ENCODE measurements at places on chromosomes 6 and 20.

GRCh38 chr20:43723186-43723585, 3.6 kb downstream of the GTSF1L start:
- no peak for DNase-seq

DNA sequence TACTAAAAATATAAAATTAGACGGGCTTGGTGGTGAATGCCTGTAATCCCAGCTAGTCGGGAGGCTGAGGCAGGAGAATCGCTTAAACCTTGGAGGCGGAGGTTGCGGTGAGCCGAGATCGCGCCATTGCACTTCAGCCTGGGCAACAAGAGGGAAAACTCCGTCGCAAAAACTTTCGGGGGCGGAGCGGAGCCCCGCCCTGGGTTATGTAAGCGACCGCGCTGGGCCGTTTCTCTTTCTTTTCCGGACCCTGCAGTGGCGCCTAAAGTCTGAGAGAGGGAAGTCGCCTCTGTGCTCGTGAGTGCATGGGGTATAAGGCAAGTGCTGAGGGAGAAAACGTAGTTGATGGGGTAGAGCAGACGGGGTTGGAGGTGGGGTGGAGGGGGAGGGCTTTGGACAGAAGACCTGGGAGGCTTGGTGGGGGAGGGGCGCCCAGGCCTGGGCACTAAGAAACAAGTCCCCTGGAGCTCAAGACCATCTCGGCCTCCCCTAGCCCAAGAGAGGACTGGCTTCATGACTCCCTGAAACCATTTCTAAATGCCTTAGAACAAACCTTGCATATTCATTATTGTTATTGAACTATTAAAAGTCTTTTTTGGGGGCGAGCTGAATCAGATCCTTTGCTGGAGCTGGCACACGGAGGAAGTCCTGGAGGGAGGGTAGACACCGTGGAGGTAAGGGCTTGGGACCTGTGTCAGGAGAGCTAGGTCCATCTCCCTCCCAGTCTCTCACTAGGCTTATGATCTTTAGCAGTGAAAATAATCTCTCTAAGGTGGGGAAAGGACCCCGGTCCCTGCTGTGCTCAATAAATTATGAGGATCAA, 2.7 kb upstream of the MICA start:
- DNase-seq, result peak; percentile 72

GRCh38 chr6:129340983-129341382, 369.0 kb downstream of the ARHGAP18 start:
- no peak for DNase-seq

DNA sequence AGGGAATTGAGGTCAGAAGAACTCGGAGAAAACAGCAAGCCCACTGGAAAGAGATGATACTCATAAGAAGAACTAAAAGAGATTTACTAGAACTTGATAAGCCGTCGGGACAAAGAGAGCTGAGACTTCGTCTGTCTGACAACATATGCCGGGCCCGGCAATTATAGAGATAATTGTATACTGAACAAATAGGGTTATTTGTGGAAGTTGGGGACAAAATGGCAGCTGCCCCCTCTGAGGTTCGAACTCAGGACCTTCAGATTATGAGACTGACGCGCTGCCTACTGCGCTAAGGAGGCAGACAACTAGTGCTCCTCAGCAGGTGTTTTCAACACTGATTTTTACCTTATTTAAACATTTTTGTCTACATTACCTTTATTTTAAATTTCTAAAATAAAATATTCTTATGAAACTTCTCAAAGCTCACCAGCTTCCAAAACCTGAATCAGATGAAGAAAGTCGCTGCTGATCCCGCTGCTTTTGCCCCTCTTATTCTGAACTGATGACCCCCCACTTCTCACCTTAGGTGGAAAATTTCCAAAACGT, 29.3 kb upstream of the TRIM27 start:
- peak; percentile 74 for DNase-seq

DNA sequence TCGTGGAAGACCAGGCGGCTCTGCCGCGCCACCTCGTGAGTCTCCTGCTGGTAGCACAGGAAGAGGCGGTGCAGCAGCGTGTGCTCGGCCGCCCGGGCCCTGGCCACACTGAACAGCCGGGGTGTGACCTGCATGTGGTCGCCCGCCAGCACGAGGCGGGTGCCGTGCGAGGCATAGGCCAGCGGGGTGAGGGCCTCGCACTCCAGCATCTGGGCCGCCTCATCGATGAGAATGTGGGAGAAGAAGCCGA, 7.0 kb downstream of the HELZ2 start:
- no peak for DNase-seq

GRCh38 chr6:167529444-167530335, 204.8 kb downstream of the TTLL2 start:
- DNase-seq, result no peak

DNA sequence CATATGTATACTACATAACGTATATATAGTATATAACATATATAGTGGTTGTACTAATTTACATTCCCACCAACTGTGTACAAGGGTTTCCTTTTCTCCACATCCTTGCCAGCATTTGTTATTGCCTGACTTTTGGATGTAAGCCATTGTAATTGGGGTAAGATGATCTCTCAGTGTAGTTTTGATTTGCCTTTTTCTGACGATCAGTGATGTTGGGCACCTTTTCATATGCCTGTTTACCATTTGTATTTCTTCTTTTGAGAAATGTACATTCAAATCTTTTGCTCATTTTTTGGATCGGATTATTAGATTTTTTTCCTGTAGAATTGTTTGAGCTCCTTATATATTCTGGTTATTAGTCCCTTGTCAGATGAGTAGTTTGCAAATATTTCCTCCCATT, 11.4 kb downstream of the SYNJ2 start:
- no peak for DNase-seq

- no peak for DNase-seq
These were observed 143.4 kb upstream of the HMGN3 start for GRCh38 chr6:79377888-79378348.

DNA sequence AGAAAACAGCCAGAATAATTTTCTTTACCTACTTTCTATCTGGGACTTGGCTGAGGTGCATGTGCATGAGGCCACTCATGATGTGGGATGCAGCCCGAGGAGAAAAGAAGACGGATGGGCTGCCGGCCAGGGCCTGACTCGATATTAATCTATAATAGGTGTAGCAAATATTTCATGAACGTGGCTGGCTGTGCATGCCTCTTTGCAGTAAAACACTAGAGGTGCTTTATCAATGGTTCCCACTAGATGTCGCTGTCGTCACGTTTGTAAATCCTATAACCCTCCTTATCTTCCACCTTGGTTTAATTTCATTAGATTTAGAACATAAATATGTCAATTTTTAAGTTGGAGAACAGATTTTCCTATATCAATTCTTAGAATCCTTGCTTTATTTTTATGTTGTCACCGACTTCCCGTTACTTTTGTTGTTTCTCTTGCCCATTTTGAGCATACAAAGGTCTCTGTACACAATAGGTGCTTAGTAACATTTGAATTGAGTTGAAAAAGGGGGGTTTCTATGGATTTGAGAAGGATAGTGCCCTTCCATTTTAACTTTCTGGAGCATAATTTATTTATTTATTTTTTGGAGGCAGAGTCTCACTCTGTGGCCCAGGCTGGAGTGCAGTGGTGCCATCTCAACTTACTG, 19.6 kb upstream of the FERMT1 start:
- peak; percentile 49 for DNase-seq

GRCh38 chr20:44714701-44715498, at the start of gene CCN5:
Gene CCN5, plus strand, starts transcription at chr20:44715369. Its CDS starts 22 bp downstream, at chr20:44715391.
- no peak for DNase-seq

DNA sequence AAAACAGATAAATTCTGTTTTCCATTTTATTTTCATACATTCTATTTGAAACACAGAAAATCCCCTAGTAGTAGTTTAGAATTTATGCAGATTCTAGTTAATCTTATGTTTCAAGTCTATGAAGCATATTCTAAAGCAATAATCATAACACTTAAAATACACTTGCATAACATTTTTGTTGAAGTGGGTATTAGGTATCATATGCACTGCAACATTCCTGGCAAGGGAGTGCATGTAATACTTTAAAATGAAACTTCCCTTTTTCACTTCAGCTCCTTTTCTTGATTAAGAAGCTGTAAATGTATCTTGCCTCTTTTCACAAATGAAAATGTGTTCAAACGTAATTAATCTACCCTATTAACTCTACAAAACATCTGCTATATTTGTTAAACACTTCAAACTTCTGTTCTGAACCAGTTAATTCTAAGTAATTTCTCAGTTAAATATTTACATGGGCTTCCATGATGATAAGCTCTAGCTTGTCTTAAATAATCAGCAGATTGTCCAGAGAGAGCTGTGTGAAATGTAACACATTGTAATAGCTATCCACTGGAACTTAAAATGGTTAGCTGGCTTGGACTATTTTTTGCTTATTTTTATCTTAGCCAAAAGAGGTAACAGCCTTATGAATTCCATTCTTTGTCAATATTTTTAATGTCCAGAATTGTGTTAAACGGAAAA, 192.8 kb downstream of the COL19A1 start:
- DNase-seq, result no peak

Measured in stimulated activated CD4-positive, alpha-beta T cell treated with anti-CD3 and anti-CD28 coated beads, Interleukin-4, amount 100 ng/mL, for 24 hours (primary cell).